OCI-LY7 (cell line): ENCODE measurements at places on chromosomes 6 and 20. TPM values are rescaled to one million over a fixed set of nuclear protein-coding genes. Genes with fewer than 3 reads are reported as not detected.

- DNase-seq: no peak
Measured at GRCh38 chr6:15343490-15344191, 97.8 kb downstream of the JARID2 start.

DNA sequence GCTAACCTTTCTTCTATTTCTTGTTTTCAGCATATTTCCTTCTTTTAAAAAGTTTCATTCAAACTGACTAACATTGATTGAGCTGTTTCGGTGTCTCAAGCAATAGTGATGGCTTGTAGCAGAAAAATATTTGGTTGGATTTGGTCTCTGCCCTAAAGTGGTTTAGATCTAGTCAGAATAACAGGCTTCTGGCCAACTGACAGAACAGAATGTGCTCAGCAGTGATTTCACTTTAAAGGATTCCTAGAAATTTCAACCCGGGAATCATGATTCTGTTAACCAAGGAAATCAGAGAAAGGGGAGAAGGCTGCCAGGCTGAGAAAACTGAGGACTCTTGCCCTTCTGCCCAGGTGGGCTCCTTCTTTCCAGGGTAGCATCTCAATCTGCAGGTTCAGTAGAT lies 16.6 kb upstream of the GSTA1 start:
- DNase-seq: no peak

DNA sequence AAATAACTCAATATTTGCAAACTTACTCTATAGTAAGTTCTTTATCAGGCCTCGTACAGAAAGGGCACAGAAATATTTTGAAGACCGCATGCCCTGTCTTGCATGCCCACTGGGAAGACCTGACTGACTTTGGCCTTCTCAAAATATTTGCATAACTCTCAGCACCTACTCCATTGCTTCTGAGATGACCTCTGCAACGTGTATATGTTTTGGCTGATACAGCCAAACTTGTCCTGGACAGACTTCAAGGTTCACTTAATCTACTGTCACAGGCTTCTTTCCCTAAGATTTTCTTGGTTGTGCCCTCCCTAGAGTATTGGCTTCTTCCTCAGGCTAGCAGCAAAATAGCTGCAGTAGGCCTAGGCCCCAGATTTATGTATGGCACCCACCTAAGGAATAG lies 21.5 kb upstream of the SERINC3 start:
- no peak for DNase-seq

GRCh38 chr6:52136055-52136454 lies 48.6 kb upstream of the PKHD1 start:
- DNase-seq: no peak

- DNase-seq: no peak
Measured at GRCh38 chr20:53081916-53082863, 110.0 kb downstream of the TSHZ2 start.

DNA sequence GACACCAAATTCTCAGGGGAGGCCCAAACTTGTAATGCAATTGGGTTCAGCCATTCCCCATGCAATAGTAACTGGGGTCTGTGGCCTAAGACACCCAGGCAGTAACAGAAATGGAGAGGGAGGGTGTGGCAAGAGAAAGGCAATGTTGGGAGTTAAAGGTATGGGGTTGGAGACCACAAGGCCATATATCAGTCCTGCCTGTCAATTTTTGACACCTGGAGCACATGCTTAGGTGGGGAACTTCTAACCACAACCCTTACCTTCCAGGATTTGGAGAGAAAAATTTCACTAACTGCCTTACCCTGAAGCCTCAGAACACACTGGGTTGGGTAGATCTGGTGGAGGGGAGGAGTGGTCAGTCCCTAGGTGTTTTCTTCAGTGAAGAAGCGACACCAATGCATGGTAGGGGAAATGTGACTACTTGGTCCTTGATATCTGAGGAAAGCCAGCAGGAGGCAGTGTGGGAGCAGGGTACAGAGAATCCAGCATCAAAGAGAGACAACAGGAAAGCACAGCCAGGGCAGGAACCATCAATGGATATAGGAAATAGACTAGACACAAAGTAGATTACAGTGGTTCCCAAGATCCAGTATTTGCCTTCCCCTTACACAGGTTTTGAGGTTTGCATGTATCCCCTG lies 6.8 kb upstream of the USP49 start:
- DNase-seq: peak; percentile 27

DNA sequence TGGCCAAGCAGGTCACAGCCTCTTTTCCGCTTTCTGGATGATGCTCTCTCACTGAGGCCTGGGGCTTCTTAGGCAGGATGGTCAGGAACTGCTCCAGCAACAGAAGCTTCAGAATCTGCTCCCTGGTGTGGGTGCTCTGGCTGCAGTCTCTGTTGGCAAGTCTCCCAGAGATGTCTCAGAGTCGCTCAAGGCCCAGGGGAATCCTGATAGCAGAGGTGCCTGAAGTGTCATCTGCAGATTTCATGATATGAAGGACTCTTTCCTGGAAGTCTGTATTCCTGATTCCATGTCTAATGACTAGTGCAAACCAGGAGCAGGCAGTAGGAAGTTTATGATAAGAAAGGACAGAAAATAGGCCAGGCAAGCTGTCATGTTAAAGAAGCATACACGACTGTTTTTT lies 20.3 kb downstream of the ZSCAN31 start:
- no peak for DNase-seq

- peak; percentile 89 for DNase-seq
Measured at GRCh38 chr6:43053545-43054205, at the start of gene CUL7. Gene CUL7 (minus strand): TSS chr6:43053851. CDS start chr6:43052788, 1,063 bp downstream.

DNA sequence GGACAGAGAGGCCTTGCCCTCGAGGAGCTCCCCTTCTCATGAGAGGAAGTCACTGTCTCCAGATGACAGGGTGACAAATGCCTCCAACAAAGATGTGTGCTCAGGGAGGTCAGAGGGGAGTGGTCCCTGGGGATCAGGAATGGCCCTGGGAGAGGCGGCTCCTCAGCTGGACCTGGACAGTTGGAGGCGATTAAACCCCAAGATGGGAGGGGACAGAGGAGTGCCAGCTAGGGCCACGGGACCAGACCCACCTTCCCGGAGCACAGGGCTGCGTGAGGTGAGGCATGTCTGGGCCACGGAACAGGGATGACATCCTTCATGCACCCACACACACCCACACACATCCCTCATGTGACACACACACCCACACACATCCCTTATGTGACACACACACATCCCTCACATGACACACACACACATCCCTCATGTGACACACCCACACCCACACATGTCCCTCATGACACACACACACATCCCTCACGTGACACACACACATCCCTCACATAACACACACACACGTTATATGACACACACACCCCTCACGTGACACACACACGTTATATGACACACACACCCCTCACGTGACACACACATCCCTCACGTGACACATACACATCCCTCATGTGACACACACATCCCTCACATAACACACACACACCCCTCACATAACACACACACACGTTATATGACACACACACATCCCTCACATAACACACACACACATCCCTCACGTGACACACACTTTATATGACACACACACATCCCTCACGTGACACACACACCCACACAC lies 57.4 kb upstream of the SLCO4A1 start:
- no peak for DNase-seq

DNA sequence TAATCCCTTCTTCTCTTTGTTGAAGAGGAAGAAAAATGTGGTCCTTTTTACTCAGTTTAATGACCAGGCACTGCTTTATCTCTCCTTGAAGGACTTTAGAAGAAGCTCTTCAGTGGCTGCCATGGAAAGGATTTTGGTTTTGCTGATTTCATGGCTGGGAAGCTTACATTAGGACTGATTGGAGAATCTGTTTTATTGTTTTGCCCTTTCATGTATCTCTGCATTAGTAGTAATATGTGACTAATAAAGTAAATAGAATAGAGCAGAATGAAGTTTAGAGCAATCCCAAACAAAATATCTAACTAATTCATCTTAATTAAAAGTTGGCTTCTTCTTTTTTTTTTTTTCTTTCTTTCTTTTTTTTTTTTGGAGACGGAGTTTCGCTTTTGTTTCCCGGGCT lies 502.9 kb downstream of the HAO1 start:
- no peak for DNase-seq

DNA sequence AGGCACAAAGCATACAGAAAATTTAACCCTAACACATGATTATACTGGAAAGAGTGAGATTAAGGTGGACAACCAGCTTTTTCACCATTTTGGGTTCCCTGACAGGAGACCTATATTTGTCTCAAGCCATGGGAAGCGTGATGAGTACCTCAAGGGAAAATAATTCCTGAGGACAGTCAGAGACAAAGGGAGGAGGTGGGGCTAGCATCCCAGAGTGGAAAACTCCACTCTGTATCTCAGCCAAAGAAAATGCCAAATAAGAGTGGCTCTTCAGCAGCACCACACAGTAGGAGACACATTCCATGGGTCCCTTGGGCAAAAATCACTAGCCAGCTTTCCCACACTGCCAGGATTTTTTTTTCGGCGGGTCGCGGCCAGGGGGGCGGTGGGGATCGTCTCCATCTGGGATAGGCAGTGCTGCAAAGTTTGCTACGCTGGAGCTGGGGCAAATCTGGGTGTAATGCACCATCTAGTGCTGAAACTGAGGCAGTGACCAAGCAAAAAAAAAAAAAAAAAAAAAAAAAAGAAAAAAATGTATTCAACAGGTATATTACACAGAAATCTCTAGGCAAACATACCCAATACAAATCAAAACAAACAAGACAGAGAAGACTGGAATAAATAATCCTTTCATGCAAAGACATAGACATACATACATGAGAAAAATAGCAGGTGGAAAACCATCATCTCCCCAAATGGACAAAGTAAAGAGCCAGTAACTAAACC lies 77.3 kb upstream of the SLC35F1 start:
- DNase-seq: no peak

DNA sequence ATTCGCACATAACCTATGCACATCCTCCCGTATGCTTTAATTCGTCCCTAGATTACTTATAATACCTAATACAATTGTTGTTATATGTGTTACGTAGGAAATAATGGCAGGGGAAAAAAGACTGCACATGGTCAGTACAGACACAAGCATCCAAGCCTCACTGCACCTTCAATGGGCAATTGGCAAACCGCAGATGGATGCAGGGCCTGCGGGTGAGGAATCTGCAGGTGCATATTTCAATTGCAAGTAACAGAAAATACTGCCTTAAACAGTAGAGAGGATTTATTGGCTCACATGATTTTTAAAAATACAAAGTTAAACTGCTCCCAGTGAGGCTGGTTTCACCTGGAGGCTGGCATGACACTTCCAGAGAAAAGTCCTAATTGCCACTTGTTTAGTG lies 142.1 kb upstream of the MLN start:
- DNase-seq: no peak

DNA sequence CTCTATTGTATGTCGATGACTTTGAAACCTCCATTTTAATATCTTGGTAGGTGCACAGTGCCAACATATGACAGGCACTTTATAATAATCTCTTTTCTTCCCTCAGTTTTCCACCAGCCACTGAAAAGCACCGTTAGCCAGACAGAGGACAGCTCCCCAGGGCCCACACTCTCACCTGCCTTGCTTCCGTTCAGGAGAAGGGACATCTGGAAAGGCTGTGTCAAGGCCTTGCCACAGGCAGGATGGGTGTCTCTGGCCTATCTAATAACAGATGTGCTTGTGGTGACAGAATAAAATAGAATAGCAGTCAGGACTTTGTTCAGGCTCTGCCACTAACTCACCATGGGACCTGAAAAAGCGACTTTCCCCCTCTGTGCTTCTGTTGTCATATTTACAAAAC lies 75.5 kb upstream of the CCDC167 start:
- DNase-seq: no peak

- no peak for DNase-seq
Measured at GRCh38 chr6:56400273-56400672, 152.9 kb upstream of the COL21A1 start.

- DNase-seq: no peak
Measured at GRCh38 chr6:80205404-80205803, 98.9 kb downstream of the BCKDHB start.

- peak; percentile 30 for DNase-seq
Measured at GRCh38 chr20:61120595-61121515, 131.2 kb upstream of the CDH4 start.

The MAS1 gene
- not detected in 2 replicates for total RNA-seq

The SLC52A3 gene
- total RNA-seq: not detected in 2 replicates

The PRKN gene
- 0.85 and 1.3 TPM in 2 replicates for total RNA-seq

The GLP1R gene
- not detected in 2 replicates for total RNA-seq

The KHDC1L gene
- not detected in 2 replicates for total RNA-seq

The PHF3 gene
- total RNA-seq: 92.5 and 106 TPM in 2 replicates

The TOX2 gene
- 0.23 and 0.39 TPM in 2 replicates for total RNA-seq
